Smooth muscle cell of the umbilical artery (primary cell): ENCODE measurements at places on chromosomes 1 and 21. TPM values are rescaled to one million over a fixed set of nuclear protein-coding genes. Genes with fewer than 3 reads are reported as not detected.

The SAMSN1 gene
- total RNA-seq: not detected in 2 replicates

The HPDL gene
- total RNA-seq: 0.59 and 1.4 TPM in 2 replicates

The SHISAL2A gene
- total RNA-seq: not detected in 2 replicates

The ASCL5 gene
- not detected in 2 replicates for total RNA-seq

The LAMC1 gene
- 959 and 1,206 TPM in 2 replicates for total RNA-seq

The LAD1 gene
- not detected in 2 replicates for total RNA-seq

The NBPF4 gene
- not detected in 2 replicates for total RNA-seq

The SERPINC1 gene
- total RNA-seq: 0.30 TPM in 1 of 2 replicates, not detected in the other

The ADAMTS5 gene
- 0.37 and 4.5 TPM in 2 replicates for total RNA-seq

The GPR3 gene
- 0.89 and 1.1 TPM in 2 replicates for total RNA-seq

The KRTAP15-1 gene
- not detected in 2 replicates for total RNA-seq

The APCS gene
- total RNA-seq: not detected in 2 replicates
